ENCODE measurements at places on chromosomes 3 and 15.

DNA sequence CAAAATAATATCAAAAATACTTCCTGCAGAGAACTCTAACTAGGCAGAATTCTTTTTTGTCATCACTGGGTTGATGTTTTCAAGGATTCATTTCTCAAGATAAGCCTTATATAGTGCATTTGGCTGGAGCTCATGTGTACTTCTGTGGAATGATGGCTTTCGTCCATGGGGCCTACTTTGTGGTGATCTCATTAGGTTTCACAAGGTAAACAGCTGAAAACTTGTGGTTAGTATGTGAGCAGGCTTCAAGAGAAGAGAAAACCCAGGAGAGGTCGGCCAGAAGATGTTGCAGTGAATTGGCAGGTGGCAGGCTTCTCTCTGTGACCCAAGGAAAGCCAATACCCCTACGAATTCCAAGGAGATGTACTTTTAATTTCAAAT, 121.4 kb upstream of the PHLDB2 start:
- no peak for DNase-seq

DNA sequence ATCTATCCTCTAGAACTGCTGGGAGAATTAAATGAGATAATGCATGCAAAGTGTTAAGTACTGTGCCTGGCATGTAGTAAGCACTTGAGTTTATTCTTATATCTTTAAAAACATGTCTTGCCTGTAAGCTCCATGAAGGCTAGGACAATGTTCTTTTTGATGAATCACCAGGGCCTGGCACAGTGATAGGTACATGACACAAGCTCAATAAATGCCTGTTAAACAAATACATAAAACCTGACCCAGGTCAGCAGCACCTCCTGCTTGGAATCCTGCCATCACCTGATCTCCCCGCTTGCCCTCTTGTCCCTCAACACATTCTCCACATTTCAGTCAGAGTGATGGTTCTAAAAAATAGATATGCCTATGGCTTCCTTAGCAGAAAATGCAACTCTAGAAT, 186.8 kb downstream of the CHST2 start:
- no peak for DNase-seq

GRCh38 chr15:100760357-100760903, 119.2 kb upstream of the ALDH1A3 start:
- no peak for DNase-seq

GRCh38 chr3:55571913-55572312, 84.8 kb upstream of the WNT5A start:
- no peak for DNase-seq

GRCh38 chr3:66722675-66723074, 221.9 kb upstream of the LRIG1 start:
- DNase-seq = no peak

GRCh38 chr3:80682951-80683350, 915.2 kb upstream of the ROBO1 start:
- DNase-seq = no peak

- no peak for DNase-seq
These were observed 430.4 kb downstream of the RBMS3 start for GRCh38 chr3:29711255-29711771.

DNA sequence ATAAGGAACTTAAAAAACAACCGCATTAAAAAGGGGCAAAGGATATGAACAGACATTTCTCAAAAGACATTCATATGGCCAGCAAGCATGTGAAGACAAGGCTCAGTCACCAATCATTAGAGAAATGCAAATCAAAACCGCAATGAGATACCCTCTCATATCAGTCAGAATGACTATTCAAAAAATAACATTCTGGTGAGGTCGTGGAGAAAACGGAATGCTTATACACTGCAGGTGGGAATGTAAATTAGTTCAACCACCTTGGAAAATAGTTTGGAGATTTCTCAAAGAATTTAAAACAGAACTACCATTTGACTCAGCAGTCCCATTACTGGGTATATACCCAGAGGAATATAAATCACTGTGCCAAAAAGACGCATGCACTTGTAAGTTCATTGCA, 496.6 kb upstream of the SGO1 start:
- no peak for DNase-seq

DNA sequence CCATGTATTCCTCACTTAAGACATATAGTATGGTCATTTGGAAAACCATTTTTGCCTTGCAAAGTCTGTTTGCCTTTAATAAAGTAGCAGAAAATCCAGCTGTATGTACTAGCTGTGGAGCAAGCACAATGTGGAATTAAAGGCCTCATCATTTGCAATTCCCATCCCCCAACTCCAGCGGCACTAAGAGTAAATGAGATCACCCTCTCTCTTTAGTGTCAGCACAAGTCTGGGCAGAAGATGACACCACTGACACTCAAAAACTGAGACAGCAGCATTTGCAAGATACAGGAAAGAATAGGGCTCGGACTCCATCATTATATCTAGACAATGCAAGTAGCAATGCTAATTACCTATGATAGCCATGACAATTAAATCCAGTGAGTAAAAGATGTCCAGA, 24.7 kb upstream of the DYNC1LI1 start:
- no peak for DNase-seq

- DNase-seq = no peak
These were observed 122.0 kb downstream of the SLC25A26 start for GRCh38 chr3:66342717-66343356.

DNA sequence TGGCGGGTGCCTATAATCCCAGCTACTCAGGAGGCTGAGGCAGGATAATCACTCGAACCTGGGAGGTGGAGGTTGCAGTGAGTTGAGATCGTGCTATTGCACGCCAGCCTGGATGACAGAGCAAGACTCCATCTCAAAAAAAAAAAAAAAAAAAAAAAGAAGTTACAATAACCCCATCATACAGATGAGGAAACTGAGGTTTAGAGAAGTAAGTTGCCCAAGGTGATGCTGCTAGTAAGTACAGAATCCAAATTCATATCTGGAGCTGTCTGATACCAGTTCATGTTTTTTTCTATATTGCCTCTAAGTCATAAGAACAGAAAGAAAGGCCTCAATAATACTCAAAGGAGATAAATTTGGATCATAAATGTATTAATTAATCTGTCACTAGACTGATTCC, 40.6 kb downstream of the MCF2L2 start:
- DNase-seq = no peak

- DNase-seq = no peak
These were observed 12.2 kb downstream of the RRP9 start for GRCh38 chr3:51929420-51930003.

GRCh38 chr3:187520027-187520945, 149.9 kb downstream of the SST start:
- DNase-seq = no peak

- no peak for DNase-seq
These were observed 60.8 kb downstream of the SNRK start for GRCh38 chr3:43346978-43347749.

DNA sequence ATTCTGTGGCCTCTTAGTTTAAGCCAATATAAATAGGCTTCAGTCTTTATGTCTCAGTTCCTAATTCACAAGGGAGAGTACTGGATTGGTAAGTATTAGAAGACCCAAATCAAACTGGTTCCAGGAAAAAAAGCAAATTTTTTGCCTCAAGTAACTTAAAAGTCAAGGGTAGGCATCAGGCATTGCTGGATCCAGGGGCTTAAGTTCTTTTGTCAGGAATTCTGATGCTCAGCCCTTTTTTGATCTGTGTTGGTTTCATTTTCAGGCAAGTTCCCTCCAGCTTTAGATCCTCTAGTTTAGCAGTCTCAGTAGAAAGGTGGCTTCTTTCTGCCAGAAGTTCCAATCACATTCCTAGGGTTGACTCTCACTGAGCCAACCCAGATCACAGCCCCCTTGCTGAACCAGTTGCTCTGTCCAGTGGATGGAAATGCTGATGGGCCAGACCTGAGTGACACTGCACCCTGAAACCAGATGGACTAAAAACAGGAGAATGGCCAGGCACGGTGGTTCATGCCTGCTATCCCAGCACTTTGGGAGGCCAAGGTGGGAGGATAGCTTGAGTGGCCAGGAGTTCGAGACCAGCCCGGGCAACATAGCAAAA, 253.5 kb downstream of the SHQ1 start:
- DNase-seq = no peak

GRCh38 chr15:25799906-25800700, 63.0 kb downstream of the ATP10A start:
- DNase-seq = no peak

GRCh38 chr15:29774900-29775299, 47.4 kb downstream of the TJP1 start:
- DNase-seq = no peak

- DNase-seq = no peak
These were observed at the start of gene LRRFIP2 for GRCh38 chr3:37174532-37175126. TSS of gene LRRFIP2 (minus strand) at chr3:37174582. CDS start at chr3:37148983, 25,599 bp downstream.
